ENCODE measurements at places on chromosomes 1 and 21.

- DNase-seq: no peak
These were observed 127.1 kb downstream of the MAST2 start for GRCh38 chr1:45930258-45931150.

- no peak for DNase-seq
These were observed 109.6 kb downstream of the SLC45A1 start for GRCh38 chr1:8427493-8427892.

GRCh38 chr1:60888126-60888525 is 194.2 kb upstream of the NFIA start:
- no peak for DNase-seq

DNA sequence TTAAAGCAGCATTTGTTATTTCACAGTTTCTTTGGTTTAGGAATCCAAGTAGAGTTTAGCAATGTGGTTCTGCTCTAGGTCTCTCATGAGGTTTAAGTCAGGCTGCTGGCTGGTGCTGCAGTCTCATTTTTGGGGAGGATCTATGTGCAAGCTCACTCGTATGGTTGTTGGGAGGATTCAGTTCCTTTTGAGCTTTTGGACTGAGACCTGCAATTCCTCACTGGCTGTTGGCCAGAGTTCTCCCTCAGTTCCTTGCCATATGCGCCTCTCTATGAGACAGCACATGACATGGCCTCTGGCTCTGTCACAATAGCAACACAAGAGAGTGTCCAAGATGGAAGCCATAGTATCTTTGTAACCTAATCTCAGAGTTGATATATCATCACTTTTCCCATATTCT is 91.0 kb downstream of the OLFML2B start:
- DNase-seq: no peak

GRCh38 chr1:192158181-192158580 is at the start of gene RGS18:
TSS of gene RGS18 (plus strand) at chr1:192158462. CDS start at chr1:192158638, 176 bp downstream.
- DNase-seq: no peak

GRCh38 chr1:111193712-111194480 is 6.5 kb downstream of the DENND2D start:
- DNase-seq: no peak

- DNase-seq: no peak
These were observed 63.8 kb downstream of the FBXO2 start for GRCh38 chr1:11590395-11590794.

GRCh38 chr1:211613951-211614350 is 35.0 kb upstream of the SLC30A1 start:
- no peak for DNase-seq

DNA sequence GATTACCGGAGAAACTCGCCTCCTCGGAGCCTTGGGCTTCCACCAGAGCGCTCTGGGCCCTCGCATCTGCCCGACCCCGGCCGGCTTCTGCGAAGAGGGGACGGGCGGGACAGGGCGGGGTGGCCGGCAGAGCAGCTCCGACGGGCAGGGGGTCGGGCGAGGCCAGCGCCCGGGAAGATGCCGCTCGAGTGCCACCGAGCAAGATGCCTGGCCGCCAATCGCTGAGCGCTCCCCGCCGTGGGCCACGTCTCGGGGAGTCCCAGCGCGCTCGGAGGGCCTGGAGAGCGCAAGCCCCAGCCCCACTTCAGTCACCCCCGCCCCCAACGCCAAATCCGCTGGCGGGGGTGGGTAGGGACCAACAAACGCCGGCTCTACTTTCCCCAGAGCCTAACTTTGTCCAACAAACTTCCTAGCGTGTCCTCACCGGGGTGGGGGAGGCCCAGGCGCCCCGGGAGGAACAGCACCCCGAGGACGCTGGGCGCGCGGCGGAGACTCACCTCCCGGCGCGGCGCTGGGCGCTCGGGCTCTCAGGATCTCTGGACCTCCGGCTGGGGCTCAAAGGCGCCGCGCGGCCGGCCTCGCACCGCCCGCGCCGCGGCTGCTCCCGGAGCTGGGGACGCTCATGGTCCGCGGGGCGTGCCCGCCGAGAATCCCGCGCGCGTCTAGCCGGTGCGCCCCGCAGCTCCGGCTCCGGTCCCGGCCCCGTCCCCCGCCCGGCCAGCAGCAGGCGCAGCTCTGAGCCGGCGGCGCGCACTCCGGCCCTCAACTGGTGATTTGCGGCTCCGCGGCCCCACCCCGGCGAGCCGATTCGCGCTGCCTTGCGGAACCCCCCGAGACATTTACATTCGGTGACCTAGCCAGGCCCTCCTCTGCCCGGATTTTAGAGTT is at the start of gene BCAR3:
Gene BCAR3, minus strand, starts transcription at position 737 of the 888 bp plus-strand sequence. CDS start 6,907 bp downstream, outside the sequence.
- no peak for DNase-seq

GRCh38 chr1:37741130-37741529 is 23.8 kb downstream of the EPHA10 start:
- no peak for DNase-seq

GRCh38 chr1:228798548-228798947 is 63.3 kb downstream of the RHOU start:
- no peak for DNase-seq

DNA sequence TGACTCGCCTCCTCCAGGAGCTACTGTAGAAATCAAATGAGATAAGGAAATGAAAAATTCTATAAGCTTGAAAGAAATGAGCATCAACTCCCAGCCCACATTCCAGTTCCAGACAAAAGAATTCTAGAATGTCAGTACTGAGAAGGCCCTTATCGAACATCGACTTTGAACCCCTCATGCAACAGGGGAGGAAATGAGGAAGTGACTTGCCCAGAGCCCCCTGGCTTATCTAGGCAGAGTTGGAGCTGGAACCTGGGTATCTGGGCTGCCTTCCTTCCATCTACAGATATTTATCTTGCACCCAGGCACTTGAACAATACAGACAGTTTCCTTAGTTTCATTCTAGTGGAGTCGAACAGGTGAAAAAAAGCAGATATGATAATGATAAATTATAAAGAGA is 22.3 kb downstream of the MECR start:
- DNase-seq: no peak

DNA sequence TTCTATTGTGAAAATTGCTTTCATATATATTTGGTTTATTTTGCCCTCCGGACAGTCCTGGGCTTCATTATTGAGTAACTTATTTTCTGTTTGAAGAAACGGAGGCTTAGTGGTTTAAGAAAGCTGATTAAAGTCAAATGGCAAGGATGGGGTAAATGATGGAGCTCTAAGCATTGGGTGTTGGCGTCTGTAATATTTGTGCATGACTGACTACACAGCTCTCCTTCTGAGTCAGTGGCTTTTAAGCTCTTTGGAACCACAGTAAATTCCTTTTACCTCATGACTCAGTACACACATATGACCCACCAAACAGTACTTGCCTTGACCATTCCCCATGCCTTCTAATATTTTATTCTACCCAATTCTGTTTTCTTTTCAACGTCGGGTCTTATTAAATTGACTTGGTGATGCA is 21.0 kb downstream of the B3GALT5 start:
- DNase-seq: no peak

DNA sequence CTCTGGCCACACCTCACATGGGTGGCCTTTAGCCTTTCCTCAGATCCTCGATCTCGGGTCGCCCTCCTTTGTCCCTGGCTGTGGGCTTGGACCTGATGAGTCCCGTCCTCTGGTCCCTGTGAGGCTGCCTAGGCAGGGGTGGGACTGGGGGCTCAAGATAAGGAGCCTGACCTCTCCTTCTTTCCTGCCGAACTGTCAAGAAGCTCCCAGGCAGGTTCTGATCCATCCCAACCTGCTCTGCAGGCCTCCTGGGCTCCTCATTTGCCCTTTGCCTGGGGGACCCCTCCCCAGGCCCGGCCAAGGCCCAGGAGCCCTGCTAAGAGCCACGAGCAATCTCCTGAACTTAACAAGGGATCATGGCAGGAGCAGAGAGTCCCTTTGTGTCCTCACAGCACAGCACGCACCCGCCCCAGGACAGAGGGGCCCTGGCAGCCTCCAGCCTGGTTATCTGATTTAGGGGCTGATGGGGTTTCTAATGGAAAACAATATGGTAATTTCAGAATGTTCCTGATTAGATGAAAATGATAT is 82.4 kb upstream of the POU3F1 start:
- no peak for DNase-seq

GRCh38 chr21:46559291-46559983 is 45.4 kb downstream of the S100B start:
- DNase-seq: no peak

Data from amygdala (tissue), 56 donors.